ENCODE measurements at places on chromosomes 12 and 14. TPM values are rescaled to one million over a fixed set of nuclear protein-coding genes. Genes with fewer than 3 reads are reported as not detected.

The DBX2 gene
- not detected for total RNA-seq

The TTC8 gene
- total RNA-seq: 1.7 TPM

The ART4 gene
- total RNA-seq: not detected

The PRB2 gene
- total RNA-seq: not detected

The MANSC4 gene
- not detected for total RNA-seq

The DPY19L2 gene
- 0.56 TPM for total RNA-seq

The CYP27B1 gene
- 4.9 TPM for total RNA-seq

The C12orf54 gene
- not detected for total RNA-seq

The KERA gene
- total RNA-seq: not detected

The PIWIL1 gene
- total RNA-seq: not detected

The AMHR2 gene
- total RNA-seq: not detected

The KRT84 gene
- total RNA-seq: not detected

The MAP3K9 gene
- 5.0 TPM for total RNA-seq

The FAM161B gene
- total RNA-seq: 1.4 TPM

The TEX52 gene
- total RNA-seq: not detected

The MAP1LC3B2 gene
- total RNA-seq: 2.3 TPM
